ENCODE measurements at places on chromosomes 3 and 15.

GRCh38 chr15:64490598-64491259 lies 30.4 kb downstream of the ZNF609 start:
- DNase-seq: no peak

- DNase-seq: no peak
Observed at GRCh38 chr3:126716057-126716456, 12.0 kb downstream of the CHCHD6 start.

DNA sequence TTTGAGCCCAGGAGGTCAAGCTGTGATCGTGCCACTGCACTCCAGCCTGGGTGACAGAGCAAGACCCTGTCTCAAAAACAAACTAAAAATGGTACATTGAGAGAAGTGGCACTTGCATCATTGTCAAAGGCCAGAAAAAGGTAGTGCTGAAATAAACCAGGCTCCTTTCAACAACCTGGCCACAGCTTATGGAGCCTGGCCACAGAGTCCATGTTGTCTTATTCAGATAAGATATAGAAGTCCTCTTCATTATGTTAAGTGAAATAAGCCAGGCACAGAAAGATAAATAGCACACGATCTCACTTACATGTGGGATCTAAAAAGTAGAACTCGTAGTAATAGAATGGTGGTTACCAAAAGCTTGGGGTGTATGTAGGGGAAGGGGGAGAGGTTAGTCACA lies 34.8 kb downstream of the EMC4 start:
- DNase-seq: no peak

GRCh38 chr3:188052169-188053035 lies 101.6 kb upstream of the LPP start:
- DNase-seq: peak; percentile 35

DNA sequence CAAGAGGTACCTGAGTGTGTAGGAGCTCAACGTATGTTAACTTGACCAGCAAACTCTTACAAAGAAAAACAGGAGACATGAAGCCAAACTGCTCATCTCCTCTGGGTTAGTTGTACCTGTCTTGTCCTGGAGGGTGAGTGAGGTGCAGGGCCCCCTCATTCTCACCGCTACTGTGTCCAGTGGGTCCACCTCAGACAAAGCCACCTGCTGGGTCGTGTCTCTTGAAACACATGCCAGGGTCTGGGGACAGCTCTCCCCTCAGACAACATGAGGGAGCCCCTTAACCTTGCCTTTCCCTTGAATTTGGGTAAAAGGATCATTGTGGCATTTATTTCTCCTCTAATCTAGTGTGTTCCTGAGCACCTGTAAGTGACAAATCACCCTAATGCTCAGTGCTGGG lies 185.6 kb downstream of the TLE3 start:
- DNase-seq: no peak

DNA sequence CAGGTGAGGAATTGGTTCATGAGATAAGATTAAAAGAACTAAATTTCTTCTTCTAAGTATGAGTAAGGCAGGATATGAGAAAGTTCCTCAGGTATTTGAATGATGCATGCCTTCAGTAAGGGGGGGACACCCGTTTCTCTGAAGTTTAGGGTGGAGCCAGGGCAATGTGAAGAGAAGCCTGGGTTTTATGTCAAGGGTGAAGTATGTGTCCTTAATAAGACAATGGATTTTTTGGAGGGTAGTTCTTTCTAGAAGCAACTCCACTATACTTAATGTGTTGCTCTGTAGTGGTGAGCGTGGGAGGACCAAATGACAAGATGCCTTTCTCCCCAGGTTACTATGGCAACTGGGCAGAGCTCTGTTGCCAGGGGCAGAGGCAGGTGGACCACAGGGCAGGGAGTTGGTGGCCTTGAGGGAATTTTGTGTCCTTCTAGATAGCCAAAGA lies 44.0 kb downstream of the PHLDB2 start:
- DNase-seq: no peak

DNA sequence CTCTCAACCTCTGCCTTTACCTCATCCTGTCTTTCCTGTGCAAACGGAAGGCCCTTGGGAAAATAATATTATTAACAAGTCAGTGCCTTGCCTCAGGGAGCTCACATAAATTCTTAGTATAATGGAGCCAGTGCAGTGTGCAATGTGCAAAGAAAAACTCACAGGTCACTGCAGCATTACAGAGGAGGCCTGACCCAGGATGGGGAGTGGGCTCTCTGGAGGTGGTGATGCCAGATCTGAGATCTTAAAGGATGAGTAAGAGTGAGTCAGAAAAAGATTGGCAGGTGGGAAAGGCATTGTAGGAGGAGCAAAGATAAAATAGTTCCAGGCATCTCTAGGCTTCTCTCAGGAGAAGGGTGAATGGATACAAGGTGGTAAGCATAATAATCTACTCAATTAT lies 185.6 kb upstream of the ADAMTS9 start:
- DNase-seq: no peak

- no peak for DNase-seq
Observed at GRCh38 chr3:24401811-24402185, 92.9 kb downstream of the THRB start.

DNA sequence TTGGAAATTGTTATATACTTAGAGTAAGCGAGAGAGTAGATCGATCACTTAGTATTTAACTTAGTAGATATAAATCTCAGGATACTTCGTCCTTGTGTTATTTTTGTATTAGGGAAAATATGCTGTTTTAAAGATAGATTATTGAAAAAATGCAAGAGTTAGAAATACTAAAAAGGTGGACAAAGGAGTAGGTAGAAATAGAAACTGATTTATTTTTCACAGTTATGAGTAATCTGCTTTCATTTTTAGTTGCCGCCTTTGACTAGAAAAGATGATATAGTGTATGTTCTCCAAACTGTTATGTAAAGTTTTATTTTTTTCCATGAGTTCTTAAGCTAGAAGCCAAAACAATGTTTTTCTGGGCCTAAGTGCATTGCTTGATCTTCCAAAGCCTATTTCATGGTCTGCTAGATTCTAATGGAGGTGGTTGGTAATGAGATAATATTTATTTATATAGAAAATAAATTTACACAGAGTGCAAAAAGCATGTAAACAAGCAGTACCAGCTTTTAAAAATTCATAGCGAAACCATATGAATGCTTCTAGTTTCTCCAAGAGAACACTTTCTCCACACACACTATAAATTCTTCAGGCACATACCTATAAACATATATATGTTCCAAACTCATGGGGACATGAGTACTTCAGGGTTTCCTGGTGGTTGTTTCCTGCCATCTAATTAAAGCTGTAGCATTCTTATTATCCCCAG lies 61.1 kb downstream of the DIPK2A start:
- no peak for DNase-seq

DNA sequence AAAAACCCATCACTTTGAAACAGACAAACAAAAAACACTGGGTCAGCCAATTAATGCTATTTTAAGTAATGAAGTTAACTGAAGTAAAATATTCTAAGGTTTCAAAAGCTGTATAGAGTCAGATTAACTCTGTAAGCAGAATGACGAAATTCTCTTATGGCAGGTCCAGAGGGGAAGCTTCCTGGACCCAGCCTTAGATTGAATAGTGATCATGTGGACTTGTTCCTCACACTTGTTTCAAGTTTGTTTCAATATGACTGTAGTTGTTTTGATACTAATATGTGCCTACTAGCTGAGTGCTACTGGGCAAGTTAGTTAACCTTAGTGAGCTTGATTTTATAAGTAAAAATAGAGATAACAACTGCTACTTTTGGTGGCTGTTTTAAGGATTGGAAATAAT lies 32.6 kb downstream of the PLS1 start:
- no peak for DNase-seq

GRCh38 chr3:15781131-15781530 lies 16.6 kb downstream of the ANKRD28 start:
- DNase-seq: no peak

- DNase-seq: no peak
Observed at GRCh38 chr15:56765251-56765650, 31.9 kb upstream of the ZNF280D start.

DNA sequence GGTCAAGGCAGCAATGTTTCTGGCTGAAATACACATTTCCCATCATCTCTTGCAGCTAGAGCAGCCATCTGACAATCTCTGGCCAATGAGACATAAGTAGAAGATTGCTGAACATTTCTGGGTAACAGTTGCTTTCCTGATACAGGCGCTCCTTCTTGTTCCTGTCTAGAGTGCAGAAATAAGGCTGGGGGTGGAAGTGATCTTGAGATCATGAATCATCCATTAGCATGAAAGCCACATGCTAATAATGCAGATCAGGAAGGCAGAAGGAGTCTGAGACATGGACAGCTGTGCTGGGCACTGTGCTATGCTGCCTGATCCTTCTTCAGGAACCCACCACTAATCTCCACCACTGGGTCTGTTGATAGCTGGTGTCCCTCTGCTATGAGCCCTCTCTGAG lies 14.8 kb upstream of the TMEM108 start:
- no peak for DNase-seq

DNA sequence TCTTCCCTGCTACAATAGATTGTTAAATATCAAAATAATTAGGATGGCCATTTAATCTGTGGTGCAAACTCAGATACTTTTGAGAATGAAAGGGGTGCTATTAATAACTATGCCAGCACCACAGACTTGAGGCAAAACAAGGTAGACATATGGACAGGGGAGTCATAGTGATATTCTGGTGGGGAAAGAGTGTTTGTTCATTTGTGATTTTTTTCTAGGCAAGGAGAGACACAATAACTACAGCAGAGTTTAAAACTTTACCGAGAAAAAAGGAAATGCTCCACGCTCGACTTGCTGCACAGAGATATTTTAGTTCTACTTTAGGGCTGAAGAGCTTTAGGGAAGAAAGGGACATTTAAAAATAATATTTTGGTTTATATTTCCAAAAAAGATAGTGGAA lies 611.2 kb upstream of the GRM7 start:
- DNase-seq: no peak

DNA sequence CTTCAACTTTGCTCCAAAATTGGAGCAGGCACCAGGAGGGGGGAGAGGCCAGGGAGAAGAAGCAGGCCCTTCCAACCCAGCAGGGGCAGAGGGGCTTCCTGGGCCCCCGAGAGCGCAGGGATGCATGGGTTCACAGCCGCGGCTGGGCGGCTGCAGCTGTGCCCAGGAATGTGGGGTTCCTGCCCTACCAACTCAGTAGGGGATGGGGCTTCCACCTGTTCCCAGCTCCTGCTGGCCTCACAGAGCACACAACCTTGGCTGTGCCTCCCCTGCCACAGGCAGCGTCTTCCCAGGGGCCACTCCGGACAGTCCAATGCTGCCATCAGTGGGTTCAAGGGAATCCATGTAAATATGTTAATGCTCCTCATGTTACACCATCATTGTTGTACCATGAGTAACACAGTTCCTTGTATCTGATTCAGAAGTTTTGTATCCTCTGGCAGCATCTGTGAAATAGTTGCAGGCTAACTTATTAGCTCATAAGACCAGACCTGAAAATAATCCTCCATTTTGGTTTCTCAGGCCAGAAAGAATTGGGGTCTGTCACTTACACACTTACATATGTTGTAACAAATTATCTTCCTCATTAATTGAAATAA lies 12.1 kb upstream of the SIAH2 start:
- DNase-seq: no peak

- DNase-seq: no peak
Observed at GRCh38 chr15:58058729-58059128, 6.8 kb downstream of the ALDH1A2 start.

GRCh38 chr3:190533511-190534281 lies 19.8 kb downstream of the IL1RAP start:
- DNase-seq: no peak

GRCh38 chr3:127786353-127787070 lies 35.8 kb downstream of the MGLL start:
- no peak for DNase-seq

DNA sequence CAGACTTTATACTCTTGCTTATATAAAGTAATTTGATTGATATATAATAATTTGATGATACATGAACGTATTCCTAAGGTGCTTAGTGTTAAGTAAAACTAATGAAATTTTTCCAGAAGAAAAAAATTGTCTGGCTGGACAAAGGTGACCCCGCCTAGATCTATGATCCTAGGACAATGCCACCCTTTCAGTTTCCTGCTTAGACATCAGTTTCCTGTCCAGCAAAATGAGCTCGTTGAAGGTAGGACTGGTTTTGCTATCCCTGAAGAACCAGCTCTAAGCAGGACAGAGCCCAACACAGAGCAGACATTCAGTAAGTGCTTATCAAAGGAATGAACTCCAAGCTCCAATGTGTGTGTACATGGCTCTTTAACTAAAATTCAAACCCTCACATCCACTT lies 80.8 kb upstream of the SNTN start:
- DNase-seq: no peak

GRCh38 chr3:15535732-15536131 lies 14.2 kb upstream of the COLQ start:
- no peak for DNase-seq

DNA sequence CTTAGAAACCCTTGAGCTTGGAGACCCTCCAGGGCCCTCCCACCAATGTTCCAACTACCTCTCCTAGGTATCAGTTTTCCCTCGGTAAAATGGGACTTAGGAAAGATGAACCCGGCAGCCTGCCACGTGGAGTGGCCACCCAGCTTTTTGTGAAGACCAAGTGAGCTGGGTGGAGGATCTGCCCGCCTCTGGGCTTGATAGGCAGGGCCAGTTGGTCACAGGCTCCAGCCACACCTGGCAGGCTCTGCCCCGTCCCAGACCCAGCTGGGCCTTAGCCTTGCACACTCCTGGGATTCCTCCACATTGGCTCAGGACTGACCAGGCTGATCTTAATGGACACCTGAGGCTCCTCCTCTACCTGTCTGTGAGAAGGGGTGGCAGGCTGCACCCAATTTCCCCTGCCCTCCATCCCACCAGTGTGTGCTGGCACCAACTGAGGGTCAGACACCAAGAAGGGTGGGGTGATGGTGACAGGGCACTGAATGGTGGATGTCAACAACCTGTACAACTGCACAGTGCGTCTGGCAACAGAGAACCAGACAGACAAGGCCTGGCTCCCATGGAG lies 761 bp upstream of the GRIP2 start:
- DNase-seq: no peak

DNA sequence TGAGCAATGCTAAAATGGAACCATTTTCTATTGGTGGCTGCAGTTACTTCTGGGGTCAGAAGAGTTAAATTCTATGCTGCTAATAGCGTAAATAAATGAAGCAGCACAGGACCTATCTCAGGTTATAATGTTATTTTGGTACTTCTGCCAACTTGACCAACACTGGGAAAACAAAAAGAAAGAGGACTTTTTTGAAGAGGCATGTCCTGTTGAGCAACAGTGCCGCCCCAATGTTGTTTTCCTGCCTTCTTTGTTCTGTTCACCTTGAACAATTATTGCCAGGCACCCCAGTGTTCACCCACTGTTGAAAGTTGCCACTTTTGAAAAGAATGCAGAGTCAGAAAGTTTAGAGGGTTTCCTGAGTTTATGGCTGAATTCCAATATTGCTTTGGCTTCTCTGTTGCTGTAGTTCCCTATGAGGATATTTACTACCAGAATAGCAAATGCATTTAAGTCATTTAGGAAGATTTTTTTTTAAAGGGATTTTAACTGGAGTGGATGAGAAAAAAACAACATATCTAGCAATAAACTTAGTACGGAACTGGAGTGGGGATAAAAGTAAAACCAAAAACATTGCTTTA lies 679.0 kb upstream of the DPPA4 start:
- no peak for DNase-seq

GRCh38 chr15:39502611-39503195 lies 78.2 kb upstream of the THBS1 start:
- no peak for DNase-seq

- no peak for DNase-seq
Observed at GRCh38 chr3:43331381-43331780, 45.0 kb downstream of the SNRK start.
